ENCODE measurements at places on chromosomes 1 and 21.

- no peak for DNase-seq
Observed at GRCh38 chr1:204878621-204879234, 8.1 kb downstream of the NFASC start.

- DNase-seq, result peak; percentile 33
Observed at GRCh38 chr1:212237651-212238050, 47.6 kb upstream of the PPP2R5A start.

GRCh38 chr1:227913764-227914721 lies 33.7 kb downstream of the WNT9A start:
- no peak for DNase-seq

DNA sequence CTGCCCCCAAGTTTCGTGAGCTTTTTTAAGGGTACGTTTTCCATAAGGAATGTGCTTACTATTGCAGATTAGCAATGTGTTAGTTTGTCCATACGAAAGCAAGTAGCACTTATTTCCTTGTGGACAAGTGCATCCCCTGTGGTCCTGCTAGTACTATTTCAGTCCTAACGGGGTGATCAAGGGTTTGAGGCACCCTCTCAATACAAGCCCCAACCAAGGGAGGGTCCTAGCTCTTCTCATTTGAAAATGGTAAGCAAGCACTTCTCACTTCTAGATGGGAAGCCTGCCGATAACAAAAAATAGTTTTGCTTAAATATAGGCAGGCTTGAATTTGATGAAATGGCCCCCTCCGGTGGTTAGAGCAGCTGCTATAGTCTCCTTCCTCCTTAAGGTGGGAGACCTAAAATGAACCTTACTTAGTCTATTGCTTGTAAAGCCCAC lies 64.0 kb upstream of the HMCN1 start:
- no peak for DNase-seq

DNA sequence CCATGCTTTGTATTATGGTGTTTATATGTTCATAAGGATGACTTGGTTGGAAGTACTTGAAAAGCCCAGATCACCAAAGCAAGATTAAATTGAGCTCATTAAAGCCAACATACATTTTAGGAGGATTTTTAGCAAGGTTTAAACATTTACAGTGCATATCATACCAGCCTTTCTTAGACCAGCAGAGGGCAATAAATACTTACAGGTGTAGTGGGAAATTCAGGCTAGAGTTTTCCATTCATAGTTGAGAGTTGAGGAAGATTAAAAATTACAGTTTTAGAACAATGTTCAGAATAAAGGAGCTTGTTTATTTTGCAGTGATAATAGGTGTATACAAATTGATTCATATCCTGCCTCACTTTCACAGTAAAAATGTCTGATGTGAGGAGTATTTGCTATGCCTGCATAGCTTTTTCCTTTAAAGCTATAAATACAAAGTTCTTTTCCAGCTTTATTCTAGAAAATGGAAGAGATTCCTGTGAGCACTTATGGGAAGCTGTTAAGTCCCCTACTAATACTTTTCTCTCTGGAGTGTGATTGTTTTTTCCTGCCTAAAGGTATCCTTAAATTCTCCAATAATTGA lies 35.3 kb downstream of the DTL start:
- peak; percentile 45 for DNase-seq

- no peak for DNase-seq
Observed at GRCh38 chr1:231507476-231508355, 20.8 kb upstream of the TSNAX start.

Data from LoVo (cell line).